Ascending aorta (tissue), 2 donors: ENCODE measurements at places on chromosomes 5 and 9. TPM values are rescaled to one million over a fixed set of nuclear protein-coding genes. Genes with fewer than 3 reads are reported as not detected.

The C5orf58 gene
- not detected for total RNA-seq

The SLC9A3 gene
- 9.9 TPM for total RNA-seq

The ITK gene
- 0.43 TPM for total RNA-seq

The PCA3 gene
- not detected for total RNA-seq

GRCh38 chr5:76683816-76684731 is 31.9 kb upstream of the F2R start:
- no peak for DNase-seq

DNA sequence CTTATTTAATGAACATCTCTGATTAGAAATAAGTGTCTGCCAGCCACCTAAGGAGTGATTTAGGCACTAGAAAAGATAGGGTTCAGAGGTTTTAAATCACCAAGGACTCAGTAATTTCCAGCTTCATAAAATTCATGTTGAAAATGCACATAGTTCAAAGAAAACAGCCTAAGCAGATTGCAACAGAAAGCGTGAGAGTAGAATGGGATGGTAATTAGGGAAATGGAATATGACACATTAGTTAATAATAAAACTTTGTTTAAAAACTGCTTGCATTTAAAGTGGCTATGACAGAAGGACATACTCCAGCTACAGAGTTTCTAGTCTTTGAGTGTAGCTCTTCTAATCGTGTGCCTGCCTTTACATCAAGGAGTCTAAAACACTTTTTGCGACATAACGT is 490.8 kb downstream of the TLE4 start:
- no peak for DNase-seq

DNA sequence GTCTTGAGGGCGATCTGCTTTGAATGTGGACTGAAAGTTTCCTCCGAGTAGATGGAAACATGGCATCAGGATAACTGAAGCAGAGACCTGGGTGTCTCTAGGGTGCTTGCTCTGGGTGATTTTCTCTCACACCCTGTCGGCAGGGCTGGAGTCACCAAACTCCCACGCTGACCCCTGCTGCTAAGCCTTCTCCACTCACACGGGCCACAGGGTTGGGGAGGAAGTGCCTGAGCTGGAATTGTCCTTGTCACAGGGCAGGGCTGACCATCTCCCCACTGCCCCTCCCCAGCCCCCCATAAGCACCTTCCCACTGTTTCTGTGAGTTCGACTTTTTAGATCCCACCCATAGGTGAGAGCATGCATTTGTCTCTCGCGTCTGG is 212.9 kb downstream of the FANCC start:
- DNase-seq, result no peak

DNA sequence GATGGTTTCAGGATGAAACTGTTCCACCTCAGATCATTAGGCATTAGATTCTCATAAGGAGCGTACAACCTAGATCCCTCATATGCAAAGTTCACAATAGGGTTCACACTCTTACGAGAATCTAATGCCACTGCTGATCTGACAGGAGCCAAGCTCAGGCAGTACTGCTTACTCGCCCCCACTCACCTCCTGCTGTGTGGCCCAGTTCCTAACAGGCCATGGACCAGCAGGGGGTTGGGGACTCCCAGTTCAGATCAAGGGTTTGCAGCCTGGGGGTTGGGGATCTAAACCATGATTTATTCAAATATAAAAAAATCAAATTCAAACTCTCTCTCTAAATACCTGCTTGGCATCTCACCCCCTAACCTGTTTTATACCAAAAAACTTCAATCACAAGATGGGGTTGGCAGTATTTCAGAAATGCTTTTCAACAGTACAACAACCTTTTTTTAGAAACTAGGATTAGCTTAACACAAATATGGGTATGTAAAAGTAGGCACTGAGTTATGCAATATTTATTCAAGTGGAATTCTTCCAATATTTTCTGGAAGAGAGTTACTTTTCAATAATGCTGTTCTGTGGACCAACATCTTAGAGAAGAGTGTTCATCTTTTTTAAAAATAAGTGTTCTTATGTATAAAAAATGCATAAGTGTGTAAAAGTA is 30.1 kb upstream of the SLC12A2 start:
- DNase-seq, result no peak

DNA sequence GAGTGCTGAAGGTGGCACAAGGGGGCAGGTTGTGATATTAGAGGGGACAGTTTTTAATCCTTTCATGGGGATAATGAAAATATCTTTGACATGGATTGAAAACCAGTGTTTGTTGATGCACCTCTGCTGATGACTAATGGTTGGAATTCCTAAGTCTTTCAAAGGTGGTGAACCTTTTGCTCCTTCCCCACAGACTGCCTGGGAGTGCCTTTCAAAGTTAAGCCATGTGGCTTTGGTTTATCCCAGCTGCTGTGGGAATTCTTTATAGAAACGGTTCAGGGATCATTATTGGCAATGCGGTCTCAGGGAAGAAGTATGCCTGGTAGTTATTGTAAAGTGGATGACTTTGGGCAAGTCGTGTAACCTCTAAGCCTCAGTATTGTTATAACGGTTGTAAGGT is 45.7 kb downstream of the PIP5K1B start:
- no peak for DNase-seq

- DNase-seq, result no peak
Measured at GRCh38 chr5:95818181-95819147, 4.1 kb downstream of the GLRX start.

DNA sequence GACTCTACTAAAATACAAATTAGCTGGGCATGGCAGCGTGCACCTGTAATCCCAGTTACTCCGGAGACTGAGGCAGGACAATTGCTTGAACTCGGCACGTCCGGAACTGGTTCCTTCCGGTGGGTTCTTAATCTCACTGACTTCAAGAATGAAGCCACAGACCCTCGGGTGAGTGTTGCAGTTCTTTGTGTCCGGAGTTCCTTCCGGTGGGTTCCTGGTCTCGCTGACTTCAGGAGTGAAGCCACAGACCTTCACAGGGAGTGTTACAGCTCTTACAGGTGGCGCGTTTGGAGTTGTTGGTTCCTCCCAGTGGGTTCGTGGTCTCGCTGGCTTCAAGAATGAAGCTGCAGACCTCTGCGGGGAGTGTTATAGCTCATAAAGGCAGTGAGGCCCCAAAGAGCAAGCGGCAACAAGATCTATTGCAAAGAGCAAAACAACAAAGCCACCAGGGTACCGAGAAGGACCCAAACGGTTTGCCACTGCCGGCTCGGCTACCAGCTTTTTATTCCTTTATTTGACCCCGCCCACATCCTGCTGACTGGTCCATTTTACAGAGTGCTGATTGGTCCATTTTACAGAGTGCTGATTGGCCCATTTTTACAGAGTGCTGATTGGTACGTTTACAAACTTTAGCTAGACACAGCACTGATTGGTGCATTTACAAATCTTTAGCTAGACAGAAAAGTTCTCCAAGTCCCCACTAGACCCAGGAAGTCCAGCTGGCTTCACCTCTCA is 28.6 kb upstream of the SLC6A19 start:
- DNase-seq, result no peak

DNA sequence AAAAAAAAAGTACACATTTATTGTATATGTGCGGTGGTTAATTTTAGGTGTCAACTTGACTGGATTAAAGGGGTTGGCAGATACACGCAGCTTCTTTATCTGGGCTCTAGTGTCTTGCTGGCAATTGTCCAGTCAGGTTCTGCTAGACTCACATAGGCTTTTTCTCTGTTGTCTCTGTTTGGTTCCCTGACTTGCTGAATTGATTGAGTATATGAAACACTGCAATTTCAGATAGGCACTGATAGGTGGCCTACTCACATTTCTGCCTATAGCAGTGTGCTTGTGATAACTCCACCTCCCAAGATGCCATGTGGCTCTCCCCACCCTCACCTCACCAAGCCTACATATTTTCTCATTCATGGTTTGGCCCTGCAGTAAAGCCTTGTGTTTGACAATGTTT is 52.5 kb downstream of the AOPEP start:
- no peak for DNase-seq

GRCh38 chr9:76359365-76359764 is 34.9 kb downstream of the RFK start:
- DNase-seq, result no peak

DNA sequence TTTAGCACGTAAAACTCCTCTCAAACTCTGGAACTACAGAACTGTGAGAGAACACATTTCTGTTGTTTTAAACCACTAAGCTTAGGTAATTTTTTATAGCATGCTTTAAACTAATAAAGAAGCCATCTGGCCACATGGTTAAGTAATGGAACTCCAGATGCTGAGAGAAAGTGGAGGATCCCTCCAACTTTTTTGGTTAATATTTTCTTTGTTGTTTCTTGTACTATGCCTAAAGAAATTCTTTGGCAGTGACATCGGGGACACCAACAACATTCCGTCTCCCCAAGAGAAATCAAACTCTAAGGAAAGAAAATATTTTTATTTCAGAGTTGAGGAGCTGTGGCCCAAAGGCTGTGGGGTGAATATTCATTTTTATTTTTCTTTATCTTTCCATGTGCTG is 734.8 kb upstream of the CDH9 start:
- no peak for DNase-seq

- no peak for DNase-seq
Measured at GRCh38 chr9:127360829-127361228, 36.1 kb upstream of the SLC2A8 start.

GRCh38 chr5:147554261-147554817 is 44.5 kb upstream of the DPYSL3 start:
- no peak for DNase-seq

- DNase-seq, result no peak
Measured at GRCh38 chr5:133792024-133792423, 176.4 kb downstream of the C5orf15 start.

DNA sequence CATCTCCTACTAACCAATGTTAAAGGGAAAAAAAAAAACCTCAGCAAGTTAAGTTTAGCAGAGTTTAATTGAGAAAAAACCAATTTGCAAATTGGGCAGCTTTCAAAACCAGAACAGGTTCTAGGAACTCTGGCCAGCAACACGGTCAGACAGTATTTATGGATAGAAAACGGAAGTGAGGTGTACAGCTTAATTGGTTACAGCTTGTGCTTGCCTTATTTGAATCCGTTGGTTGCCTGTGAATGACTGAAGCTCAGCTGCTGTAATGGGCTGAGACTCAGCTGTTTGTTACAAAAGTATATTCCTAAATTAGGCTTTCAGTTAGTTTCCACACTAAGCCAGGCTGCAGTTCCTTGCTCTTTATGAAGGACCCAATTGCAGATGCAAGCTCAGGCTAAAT is 217.0 kb downstream of the SREK1 start:
- no peak for DNase-seq

DNA sequence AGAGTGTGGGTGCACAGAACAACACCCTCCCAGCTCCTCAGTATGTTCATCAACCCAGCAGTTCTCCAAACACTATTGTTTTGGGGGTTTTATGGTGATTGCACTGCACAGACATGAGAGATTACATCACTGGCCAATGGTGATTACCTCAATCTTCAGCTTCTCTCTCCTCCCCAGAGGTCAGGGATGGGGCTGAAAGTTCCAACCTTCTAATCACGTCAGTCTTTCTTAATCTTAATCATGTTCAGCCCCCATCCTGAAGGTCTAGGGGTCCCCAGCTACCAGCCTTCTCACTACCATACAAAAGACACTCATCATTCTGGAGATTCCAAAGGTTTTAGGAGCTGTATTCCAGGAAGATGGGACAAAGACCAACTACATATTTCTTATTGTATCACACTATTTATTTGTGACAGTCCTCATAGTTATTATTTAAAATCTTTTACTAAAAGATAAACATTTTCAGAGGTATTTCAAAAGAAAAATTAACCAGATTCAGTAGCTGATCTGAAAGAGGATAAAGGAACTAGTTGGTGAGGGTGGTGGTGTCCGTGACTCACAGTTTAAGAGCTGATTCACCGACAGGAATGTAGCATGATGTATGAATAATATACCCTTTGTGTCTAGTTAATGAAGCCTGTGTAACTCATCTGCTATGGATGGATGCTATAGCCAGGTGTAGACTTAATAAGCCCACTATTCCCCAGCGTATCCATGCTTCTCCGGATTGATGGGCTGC is 35.6 kb downstream of the RASEF start:
- DNase-seq, result no peak

GRCh38 chr5:173202266-173202875 is 32.6 kb downstream of the NKX2-5 start:
- no peak for DNase-seq

DNA sequence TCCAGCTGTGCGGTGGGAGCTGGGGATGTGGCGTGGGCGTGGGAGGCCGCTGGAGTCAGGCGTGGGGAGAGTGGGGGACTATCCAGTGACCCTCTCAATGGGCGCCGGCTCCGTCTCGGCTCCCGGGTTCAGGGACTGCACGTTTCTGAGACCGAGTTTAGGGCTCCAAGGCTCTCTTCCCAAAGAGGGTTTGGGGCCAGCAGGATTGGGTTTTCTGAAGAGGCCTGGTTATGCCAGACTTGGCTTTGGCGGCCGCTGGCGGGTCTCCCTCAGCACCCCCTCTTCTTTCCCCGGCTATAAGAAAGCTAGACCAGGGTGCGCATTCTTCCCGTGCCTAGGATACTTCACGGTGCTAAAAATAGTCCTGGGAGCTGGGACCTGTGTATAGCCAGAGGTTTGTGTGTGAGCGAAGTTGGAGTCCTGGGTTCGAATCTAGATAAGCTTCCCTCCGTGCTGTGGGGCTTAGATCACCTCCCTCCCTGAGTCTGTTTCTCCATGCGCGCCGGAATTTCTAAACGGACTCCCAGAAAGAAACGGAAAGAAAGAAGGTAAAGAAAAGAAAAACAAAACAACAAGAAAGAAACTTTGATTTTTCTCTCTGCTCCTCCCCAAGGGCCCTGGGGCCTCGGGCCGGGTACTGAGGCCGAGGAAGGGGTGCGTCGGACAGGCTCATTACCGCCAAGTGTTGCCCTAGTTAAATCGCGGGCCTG is 5.0 kb downstream of the HAND1 start:
- DNase-seq, result no peak

DNA sequence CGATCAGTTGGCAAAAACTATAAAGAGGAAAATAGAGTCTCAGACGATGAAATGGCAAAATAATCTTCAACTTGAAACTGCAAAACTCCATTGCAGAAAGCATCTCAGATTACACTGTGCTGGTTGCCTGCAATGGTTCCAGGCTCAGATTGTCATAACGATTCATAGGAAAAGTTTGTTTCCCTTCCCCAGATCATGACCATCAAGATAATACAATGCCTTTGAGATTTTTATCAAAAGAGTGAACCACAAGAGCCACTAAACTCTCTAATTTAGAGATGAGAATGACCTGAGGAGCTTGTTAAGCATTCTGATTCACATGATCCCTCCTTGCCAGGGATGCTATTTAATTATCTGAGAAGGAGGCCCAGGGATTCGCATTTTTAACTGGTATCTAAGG is 52.6 kb upstream of the ITGA1 start:
- DNase-seq, result no peak
